Naive thymus-derived CD4-positive, alpha-beta T cell (primary cell): ENCODE measurements at places on chromosomes 5 and 9. TPM values are rescaled to one million over a fixed set of nuclear protein-coding genes. Genes with fewer than 3 reads are reported as not detected.

- DNase-seq, result no peak
These were observed 138.2 kb upstream of the PLPPR1 start for GRCh38 chr9:100890321-100890720.

- no peak for DNase-seq
These were observed 53.5 kb downstream of the SUSD1 start for GRCh38 chr9:112121633-112122032.

GRCh38 chr5:72177538-72177937 lies 70.3 kb downstream of the MAP1B start:
- no peak for DNase-seq

DNA sequence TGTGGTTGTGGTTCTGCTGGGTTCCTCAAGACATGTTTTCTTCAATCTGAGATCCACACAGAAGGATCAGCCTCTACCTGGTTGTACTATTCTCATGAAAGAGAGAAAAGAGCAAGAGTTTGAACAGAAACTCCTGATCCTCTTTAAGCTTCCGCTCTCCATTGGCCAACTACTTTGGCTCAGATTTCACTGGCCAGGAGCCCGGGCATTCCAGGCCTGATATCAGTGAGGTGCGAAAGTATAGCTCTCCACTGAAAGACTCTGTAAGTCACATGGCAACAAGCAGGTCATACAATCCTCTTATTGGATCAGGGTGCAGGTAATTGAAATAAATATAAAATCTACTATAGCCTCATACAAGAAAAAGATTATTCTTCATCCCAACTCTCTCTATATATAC lies 920.5 kb downstream of the TLE4 start:
- no peak for DNase-seq

DNA sequence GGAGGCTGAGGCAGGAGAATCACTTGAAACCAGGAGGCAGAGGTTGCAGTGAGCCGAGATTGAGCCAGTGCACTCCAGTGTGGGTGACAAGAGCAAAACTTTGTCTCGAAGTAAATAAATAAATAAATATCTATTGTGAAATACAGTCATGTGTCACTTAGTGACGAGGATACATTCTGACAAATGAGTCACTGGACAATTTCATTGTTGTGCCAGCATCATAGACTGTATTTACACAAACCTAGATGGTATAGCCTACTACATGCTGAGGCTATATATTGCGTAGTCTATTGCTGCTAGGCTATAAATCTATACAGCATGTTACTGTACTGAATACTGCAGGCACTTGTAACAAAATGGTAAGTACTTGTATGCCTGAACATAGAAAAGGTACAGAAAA lies 61.1 kb upstream of the CCL21 start:
- DNase-seq, result no peak

GRCh38 chr9:124102363-124102762 lies 90.8 kb downstream of the LHX2 start:
- DNase-seq, result no peak

DNA sequence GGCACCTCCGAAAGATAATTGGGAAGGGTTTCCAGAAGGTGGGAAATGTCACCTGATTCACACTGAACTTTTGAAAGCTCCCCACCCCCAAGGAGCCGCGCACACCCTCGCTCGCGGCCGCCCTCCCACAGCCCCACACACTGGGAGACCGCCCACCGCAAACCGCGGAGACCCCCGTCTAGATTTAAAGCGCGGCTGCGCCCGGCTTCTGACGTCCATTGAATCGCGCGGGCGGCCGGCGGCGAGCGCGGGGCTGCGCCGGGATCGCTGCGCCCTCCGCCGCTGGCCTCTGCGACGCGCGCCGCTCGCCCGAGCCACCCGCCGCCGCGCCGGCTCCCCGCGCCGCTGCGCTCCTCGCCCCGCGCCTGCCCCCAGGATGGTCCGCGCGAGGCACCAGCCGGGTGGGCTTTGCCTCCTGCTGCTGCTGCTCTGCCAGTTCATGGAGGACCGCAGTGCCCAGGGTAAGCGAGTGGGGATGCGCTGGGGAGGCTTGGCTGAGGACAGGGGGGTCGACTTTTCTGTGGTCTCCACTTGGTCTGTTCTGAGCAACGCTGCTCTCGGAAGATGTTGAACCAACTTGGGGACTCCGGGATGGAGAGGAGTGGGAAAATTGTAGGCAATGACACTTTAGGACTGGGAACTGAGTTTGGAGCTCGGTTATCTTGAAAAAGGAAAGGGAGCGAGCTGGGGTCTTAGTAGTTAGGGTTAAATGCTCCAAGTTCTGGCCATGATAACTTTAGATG lies at the start of gene FST:
FST (plus strand) TSS at position 214 of the 743 bp plus-strand sequence; CDS start at position 377, 163 bp downstream.
- no peak for DNase-seq

CHSY3 gene
- polyA plus RNA-seq, result not detected
